Cardiac septum (tissue), 1 donor: ENCODE measurements at places on chromosomes 12 and 14. TPM values are rescaled to one million over a fixed set of nuclear protein-coding genes. Genes with fewer than 3 reads are reported as not detected.

- DNase-seq = no peak
Observed at GRCh38 chr12:51590347-51591015, 552 bp upstream of the SCN8A start.

DNA sequence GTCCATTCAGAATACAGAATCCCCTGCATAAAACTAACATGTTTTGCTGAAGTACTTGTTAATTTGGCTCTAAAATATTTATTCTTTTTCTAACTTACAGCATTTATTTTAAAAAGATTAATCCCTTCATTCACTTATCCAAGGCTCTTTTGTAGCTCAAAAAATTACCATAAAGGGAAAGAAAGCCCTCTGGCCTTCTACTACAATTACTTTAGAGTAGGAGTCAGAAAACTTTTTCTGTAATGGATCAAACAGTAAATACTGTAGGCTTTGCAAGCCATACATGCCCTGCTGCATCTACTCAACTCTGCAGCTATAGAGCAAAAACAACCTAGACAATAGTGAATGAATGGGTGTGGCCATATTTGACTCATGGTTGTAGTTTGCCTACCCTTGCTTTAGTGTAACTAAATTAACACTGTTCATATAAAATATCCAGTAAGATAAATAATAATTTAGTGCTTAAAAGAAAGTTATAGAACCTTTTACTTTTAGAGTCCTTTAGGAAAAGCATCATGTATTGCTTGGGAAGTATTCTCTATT lies 74.2 kb upstream of the ZFP36L1 start:
- DNase-seq = no peak

DNA sequence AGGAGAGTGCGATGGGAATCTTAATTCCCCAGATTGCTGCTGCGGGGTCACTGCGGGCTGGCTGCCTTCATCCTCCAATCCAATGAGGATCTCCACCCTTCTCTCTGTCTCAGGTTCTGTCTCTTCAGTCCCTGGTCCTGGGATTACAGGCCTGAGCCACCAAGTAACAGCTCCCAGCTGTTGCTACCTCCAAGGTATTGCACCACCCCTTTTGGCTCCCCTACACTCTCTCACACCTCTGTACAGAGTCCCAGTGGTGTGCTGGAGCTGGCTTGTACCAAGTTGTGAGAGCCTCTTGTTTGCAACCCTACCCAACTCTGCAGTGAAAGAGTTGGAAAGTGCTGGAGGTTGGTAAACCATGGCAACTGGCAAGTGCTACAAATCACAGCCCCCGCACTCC lies 10.0 kb upstream of the RILPL1 start:
- DNase-seq = no peak

- no peak for DNase-seq
Observed at GRCh38 chr12:20024194-20024593, 344.1 kb upstream of the PDE3A start.

DNA sequence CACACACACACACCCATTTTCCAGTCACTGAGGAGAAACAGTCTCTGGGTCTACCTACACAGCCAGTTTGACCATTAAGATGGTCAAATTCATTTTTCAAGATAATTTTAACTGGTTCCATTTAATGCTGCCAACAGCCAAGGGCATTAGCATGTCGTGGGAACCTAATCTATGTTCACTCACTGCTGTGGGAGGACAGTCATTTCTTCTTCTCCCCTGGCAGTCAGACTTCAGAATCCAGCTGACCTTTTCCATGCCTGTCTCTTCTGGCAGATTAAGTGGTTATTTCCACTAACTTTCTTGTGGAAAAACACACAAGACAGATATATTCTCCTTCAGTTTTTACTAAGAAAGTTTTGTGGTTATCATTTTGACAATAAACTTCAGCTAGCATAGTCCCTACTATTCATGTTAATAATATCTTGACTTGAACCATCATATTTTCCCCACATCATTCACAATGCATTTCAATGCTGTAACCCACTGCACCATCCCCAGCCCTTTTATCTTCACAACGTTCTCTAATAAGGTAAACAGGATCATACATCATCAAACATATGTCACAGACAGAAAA lies 82.2 kb downstream of the DAD1 start:
- no peak for DNase-seq

DNA sequence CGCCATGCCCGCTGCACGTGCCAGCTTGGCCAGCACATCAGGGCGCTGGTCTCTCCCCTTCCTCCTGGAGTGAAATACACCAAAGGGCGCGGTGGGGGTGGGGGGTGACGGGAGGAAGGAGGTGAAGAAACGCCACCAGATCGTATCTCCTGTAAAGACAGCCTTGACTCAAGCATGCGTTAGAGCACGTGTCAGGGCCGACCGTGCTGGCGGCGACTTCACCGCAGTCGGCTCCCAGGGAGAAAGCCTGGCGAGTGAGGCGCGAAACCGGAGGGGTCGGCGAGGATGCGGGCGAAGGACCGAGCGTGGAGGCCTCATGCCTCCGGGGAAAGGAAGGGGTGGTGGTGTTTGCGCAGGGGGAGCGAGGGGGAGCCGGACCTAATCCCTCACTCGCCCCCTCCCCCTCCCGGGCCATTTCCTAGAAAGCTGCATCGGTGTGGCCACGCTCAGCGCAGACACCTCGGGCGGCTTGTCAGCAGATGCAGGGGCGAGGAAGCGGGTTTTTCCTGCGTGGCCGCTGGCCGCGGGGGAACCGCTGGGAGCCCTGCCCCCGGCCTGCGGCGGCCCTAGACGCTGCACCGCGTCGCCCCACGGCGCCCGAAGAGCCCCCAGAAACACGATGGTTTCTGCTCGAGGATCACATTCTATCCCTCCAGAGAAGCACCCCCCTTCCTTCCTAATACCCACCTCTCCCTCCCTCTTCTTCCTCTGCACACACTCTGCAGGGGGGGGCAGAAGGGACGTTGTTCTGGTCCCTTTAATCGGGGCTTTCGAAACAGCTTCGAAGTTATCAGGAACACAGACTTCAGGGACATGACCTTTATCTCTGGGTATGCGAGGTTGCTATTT lies 914 bp upstream of the CCND2 start:
- DNase-seq = no peak

DNA sequence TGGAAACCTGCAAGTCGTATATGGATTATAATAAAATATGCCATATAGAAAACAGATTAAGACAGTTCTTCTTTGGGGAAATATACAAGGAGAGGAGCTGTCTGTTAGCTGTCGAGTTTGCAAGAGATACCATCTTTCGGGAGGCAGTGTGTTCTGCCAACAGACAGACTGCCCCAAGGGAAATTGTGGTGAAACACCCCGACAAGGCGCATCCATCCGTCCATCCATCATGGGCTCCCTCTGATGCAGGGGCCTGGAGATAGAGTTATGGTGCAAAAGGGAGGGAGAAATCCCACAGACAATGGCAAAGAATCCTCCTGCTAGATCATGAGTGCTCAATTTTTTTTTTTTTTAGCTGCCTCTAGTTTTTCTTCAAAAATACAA lies 156.3 kb downstream of the DPF3 start:
- peak; percentile 47 for DNase-seq

DNA sequence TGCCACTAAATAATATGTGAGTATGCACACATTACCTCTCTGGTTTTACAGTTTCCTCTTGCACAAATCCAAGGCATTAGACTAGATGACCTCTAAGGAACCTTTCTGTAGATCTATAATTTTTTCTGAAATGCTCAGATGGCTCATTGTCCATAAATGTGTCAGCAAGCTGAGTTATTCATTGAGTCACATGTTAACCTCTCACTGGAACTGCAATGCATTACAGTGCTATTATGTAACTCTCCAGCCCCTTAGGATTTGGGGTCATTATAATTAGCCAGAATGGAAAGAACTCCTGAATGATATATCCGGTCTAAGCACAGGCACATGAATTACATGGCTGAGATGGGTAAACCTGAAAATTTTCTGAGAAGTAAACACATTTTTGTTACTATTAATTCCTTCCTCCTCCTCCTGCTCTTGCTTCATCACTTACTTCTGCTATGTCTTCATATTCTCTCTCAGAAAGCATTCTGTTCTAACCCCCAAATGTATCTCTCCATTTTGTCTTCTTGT lies 20.3 kb upstream of the DRAM1 start:
- DNase-seq = no peak

GRCh38 chr12:96308881-96309280 lies 91.4 kb downstream of the CDK17 start:
- DNase-seq = no peak

DNA sequence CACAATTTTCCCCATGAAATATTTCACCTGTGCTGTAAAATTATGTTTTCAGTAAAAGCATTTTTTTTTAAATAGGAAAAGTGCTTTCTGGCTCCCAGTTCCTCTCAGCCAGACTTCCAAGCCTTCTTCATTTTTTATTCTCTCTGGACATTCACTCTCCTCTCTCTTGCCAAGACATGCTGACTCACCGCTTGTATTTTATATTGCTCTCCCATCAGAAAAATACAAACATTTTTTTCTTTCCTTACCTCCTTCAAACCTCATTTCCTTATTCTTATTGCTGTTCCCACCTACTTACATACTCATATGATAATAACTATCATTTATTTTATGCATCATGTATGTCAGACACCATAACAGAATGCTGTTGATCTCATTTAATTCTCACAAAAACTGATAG lies 37.7 kb upstream of the ZNF641 start:
- DNase-seq = no peak

- DNase-seq = peak; percentile 95
Observed at GRCh38 chr12:56266693-56267442, at the start of gene COQ10A. TSS of gene COQ10A (plus strand) at chr12:56266942. CDS start at chr12:56267119, 177 bp downstream.

GRCh38 chr14:60093080-60093479 lies 1.4 kb downstream of the PCNX4 start:
- DNase-seq = no peak

- DNase-seq = no peak
Observed at GRCh38 chr12:89345376-89345775, 6.9 kb downstream of the DUSP6 start.

DNA sequence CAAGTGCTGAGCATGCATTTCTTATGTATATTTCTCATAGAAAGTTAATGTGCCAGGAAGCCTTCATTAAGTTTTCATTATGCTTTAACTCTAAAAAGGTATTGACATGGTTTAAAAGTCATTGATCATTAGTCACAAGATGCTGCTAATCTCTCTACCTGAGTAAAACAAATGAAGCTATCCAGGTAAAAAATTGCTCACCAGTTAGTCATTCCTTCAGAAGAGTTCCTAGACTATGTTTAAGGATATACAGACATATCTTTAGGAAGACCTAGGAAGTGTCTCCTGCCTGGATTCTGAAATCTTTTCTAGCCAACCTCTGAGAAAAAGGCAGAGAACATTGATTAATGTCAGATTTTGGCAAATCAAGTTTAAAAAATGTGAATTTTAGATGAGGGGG lies 274.2 kb downstream of the PDZRN4 start:
- DNase-seq = no peak

DNA sequence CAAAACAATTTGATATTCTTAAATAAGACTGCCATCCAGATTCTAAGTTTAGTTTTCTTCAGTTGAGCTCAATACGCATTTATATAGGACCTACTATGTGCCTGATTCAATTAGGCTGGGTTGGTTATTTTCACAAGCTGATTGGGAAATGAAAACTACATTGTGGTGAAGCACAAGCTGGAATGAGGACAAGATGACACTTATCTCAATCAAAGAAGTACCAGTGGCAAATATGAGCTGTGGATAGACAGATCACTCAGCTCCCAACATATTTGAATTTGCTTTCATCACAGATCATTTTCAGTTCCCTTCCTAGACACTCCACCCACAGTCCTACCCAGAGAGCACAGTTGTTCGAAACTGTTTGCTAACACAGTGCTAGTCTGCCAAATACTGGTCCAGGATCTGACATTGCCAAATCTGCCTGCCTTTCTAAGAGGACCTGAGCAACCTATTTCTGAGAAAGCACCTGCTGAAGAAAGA lies 74.7 kb downstream of the LLPH start:
- no peak for DNase-seq

DNA sequence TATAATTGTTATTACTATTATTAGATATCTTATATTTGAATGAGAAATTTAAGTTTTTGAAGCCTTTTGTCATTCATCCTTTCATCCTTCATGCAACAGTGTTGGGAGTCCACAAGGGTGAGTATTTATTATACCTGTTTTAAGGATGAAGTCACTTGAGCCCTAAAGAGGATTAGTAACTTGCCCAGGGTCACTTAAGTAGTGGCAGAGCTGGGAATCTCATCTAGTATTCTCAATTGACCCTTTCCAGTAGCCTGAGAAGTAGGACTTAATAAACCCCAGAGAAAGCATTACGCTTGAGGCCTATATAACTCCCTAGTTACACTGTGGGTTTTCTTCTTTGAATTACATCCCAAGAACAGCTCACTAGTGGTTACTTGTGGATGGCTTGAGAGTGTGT lies 119.8 kb downstream of the SRGAP1 start:
- no peak for DNase-seq

DNA sequence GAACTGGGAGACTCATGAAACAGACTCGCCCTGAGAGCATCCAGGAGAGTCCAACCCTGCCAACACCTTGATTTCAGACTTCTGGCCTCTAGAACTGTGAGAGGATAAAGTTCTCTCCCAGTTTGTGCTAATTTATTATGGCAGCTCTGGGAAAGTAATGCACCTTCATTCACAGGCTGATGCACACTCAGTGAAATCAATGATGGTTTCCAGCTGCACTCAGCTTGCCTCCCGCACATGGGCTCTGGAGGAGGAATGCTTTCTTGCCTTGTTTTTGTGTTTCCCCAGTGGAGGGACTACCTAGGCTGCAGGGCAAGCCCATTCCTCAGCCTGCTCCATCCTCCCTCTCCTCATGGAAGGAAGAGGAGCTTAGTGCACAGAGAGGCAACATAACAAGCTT lies 45.7 kb downstream of the TMEM132C start:
- no peak for DNase-seq

DNA sequence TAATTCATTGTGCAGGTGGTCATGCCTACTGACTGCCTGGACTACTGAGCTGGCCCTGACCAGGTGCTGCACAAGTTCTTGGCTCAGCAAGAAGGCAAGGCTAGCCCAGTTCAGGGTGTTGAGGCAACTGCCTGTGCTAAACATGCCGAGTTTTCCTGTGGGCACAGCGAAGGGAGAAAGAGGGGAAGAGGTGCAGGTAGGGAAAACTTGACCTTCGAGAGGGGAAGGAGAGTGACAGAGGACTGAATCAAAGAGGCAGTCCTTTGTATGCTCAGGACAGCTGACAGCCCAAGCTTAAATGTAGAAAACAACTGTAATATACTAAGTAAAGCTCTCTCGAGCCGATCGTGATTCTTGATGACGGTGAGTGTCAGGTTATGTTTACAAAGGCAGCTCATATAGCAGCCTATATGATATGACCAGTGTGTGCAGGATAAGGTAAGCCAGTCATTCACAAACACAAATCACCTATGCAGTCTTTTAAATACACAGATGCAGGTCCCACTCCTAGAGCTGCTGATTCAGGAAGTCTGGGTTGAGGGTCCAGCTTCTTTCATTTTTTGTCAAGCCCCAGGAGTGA lies 2.6 kb downstream of the IRAK3 start:
- no peak for DNase-seq

The LUM gene
- total RNA-seq = 130 TPM

The ADSS1 gene
- 114 TPM for total RNA-seq

The MFAP5 gene
- 20.8 TPM for total RNA-seq

The ANO2 gene
- total RNA-seq = 13.6 TPM

The GALNT16 gene
- total RNA-seq = 25.8 TPM

The DNAJC22 gene
- 0.70 TPM for total RNA-seq

The EFS gene
- 3.7 TPM for total RNA-seq

The ADCY4 gene
- total RNA-seq = 71.9 TPM

The CDKL1 gene
- 3.8 TPM for total RNA-seq

The KSR2 gene
- total RNA-seq = not detected

The PTGR2 gene
- 36.7 TPM for total RNA-seq

The NGDN gene
- 16.2 TPM for total RNA-seq

The JDP2 gene
- 13.4 TPM for total RNA-seq
